ENCODE measurements at places on chromosomes 2 and 18.

DNA sequence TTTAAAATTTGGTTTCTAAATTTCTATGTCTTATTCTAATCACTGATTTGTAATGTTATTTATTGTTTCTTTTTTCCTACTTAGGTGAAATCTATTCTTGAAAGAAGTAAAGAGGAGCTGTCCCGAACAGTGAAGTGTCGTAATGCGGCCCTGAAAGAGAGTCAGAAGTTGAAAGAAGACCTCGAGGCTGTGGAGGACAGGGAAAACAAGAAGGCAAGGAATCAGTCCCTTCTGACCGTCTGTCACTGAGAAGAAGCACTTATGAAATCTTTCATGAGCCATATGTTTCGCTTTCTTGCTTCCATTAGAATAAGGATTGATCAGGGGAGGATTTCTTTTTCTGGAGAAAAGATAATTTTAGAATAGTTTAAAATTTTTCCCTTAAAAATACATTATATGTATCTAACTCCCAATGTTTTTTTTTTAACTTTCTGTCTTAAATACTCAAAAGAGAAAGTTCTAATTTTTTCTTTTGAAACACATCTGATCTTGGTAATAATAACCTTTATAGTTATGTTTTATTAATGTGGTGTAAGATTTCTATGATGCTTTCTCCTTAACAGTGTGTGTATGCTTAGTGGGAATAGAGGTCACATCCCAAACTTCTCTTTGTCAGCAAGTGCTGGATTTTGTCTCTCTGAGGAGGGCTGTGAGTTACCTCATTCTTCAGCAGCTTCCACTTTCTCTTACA lies 79.0 kb downstream of the CCDC150 start:
- DNase-seq: no peak

- no peak for DNase-seq
Measured at GRCh38 chr2:158464426-158465281, 7.9 kb downstream of the PKP4 start.

GRCh38 chr18:58026395-58026794 lies 17.6 kb upstream of the NEDD4L start:
- DNase-seq: no peak

- DNase-seq: no peak
Measured at GRCh38 chr2:80255918-80256781, 48.4 kb downstream of the LRRTM1 start.

DNA sequence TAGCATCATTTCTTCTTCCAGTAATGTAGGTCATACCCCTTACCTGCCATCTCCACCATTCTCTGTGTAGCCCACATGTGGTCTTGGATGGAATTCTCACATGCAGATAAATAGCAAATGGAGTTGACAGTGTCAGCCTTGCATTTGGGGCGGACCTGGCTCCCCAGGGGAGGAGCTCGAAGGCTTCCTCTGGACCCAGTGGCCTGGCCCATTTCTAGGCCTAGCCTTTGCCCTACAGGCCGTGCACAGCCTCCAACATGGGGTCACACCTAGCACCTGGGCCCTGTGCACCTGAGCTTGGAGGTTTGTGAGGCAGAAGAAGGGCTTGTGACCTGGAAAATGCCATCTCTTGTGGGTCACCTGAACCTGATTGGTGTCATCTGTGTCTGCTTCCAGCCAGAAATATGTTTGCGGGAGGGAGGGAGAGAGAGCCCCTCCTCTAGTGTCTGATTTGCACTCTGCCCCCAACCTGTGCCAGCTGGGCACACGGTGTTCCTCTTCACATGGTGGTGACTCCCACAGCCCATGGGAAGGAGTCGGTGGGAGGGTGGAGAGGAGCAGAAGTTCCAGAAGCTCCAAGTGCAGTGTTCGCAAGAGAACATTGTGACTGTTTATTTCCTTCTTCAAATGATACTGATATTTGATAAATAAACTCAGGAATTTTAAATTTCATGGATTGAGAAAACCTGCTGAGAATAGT lies 33.0 kb downstream of the ITGB1BP1 start:
- DNase-seq: no peak

DNA sequence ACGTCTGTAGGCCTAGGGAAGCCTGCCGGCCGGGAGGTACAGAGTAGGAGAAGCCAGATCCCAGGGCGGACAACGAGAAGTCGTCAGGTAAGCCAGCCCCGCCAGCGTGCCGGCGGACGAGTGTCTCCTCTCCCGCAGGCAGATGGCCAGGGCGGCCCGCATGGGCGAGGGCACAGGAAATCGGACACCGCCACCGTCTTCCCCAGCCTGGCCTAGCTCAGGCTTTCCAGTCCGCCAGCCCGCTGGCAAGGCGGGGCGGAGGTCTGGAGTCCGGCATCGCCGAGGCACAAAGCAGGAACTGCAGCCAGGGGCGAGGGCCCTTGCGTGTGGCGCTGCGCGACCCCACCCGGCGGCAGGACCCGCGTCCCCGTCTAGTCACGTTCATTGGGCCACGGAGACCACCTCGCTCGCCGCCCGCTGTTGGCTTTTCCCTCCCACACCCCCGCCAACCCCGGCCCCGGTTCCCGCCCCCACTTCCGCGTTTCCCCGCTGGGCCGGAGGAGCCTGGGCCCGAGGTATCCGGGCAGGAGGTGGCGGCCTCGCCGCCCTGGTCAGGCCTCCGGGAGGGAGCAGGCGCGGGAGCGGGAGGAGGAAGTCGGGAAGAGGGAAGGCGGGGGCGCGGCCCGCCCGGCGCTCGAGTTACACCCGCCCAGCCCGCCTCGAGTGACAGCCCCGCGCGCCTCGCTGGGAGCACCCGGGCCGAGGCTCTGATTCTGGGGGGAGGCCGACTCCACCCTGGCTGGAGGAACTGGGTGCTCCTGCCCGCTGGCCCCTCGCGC lies at the start of gene GPD2:
Gene GPD2, plus strand, starts transcription at position 662 of the 779 bp plus-strand sequence. CDS start 39,727 bp downstream, outside the sequence.
- no peak for DNase-seq

DNA sequence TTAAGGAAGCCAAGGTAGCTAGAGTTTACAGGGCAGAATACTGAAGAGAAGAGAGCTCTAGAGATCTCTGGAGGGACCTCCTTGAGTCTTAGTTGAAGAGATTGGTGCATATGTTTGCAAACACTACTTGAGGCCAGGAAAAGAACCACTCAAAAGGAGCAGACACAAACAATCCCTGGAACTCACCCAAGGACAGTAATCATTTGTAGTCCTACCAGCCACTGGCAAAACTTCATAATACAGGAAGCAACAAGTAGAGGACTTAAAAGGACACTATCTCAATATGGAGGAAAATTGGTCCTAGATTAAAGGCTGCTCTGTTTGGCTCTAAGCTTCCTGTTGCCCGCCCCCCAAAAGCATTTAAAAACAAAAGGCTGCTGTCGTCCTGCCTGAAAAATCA lies 46.9 kb upstream of the UBXN4 start:
- DNase-seq: no peak

DNA sequence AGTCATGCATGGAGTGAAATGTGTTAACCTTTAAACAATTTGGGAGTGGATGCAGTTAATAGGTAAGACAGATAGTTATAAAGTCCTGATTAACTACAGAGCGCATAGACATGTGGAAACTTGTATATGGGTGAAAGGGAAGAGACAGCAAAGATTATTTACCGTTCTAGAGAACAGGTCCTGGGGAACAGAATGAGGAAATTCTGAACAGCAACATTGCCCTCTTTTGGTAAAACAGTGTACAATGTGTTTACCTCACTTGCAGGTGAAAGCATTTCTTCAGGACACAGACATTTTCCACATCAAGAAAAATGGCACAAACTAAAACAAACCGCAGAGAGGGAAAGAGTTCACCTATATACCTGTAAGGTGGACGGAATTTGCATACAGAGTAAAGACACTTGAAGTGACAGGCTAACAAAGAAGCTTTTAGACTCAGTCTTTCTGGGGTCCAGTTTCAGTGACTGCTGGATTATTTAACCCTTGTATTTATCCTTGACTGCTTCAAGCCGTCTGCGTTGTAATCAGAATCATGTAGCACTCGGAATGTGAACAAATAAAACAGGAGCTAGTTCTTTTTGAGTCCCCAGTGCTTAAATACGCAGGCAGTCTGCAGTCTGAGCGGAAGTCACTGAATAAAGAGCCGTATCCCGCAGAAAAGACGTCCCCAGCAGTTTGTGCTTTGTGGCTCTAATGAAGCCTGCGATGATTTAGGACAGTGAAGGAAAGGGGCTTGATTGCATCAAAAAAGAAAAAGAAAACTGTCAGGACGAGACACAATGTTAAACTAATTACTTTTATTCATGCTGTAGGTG lies 364.8 kb upstream of the GALNT5 start:
- DNase-seq: no peak

DNA sequence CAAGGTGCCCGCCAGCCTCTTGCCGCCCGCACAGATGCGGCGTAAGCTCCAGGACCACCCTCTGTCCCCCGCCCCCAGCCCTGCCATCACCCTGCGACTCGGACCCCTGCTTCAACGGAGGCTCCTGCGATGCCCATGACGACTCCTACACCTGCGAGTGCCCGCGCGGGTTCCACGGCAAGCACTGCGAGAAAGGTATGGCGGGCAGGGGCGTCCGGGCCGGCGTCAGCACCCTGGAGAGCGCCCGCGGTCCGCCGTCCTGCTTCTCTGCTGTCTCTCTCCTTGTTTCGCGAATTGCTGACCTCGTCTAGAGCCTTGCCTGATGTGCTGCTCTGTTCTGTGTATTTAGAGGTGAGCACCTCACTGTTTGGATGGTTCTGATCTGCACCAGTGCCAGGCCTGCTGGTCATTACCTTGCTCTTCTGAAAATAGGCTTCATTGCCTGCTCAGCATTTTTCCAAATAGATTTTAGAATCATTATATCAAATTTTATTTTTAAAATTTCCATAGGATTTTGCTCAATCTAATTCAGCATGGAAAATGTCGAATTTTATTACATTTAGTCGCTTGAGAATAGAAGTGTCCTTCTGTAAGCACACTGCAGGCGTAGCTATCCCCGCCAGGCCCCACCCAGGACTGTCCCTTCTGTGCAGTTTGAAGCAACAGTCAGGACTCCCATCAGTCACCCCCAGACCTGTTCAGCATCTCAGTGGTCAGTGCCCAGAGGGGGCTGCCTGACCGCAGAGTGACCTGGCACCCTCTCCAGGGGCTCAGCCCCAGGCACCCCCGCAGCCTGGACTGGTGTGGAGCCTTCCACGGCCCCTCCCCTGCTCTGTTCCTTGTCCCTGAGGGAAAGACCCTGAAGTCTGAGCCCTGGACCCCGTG lies 51.6 kb downstream of the SNED1 start:
- no peak for DNase-seq

DNA sequence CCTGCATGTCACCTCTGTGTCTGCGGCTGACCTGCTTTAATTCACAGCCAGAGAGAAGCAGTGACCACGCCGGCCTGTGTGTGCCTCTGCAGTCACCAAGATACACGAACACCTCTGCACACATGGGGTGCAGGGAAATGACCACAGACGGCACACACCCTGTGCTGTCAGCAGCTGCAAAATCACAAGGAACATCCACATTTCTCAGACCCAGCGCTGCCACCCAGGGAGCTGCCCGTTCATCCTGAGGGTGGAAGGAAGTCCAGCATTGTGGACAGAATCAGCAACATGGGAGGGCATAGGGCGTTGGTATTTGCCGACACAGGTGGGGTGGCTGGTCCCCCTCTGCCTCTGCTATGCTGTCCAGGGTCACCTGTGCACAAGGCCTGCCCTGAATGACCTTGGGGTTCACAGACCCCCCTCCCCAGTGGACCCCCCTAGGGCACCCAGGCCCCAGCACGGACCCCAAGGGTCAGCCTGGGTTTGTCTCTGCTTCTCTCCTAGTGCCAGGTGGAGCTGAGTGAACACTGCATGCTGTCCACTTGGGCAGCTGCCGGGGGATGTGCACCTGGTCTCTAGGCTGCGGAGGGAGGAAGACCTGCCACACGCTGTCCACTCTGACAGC lies 107.4 kb downstream of the PXDN start:
- no peak for DNase-seq

DNA sequence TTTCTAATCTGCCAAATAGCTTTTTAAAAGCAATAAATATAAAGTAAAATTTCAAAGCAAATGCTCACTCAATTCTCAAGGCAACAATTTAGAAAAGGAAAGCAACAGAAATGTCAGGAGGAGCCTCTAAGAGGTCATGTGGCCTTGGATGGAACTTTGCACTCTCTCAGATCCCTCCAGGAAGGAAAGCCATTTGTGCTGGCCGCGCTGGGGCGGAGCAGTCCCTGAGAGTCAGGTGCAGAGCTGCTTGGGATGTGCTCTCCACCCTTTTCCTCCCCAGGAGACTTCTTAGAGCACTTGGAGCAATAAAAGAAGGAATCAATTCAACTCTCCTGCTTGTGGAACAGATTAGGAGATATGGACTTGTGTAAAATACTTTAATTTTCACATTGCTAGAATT lies 379.8 kb upstream of the LINC00305 start:
- no peak for DNase-seq

- no peak for DNase-seq
Measured at GRCh38 chr18:9968081-9968848, 54.4 kb downstream of the VAPA start.

GRCh38 chr18:72056171-72056570 lies 488.0 kb downstream of the CBLN2 start:
- no peak for DNase-seq

GRCh38 chr18:59232309-59233016 lies 12.5 kb downstream of the GRP start:
- DNase-seq: no peak

DNA sequence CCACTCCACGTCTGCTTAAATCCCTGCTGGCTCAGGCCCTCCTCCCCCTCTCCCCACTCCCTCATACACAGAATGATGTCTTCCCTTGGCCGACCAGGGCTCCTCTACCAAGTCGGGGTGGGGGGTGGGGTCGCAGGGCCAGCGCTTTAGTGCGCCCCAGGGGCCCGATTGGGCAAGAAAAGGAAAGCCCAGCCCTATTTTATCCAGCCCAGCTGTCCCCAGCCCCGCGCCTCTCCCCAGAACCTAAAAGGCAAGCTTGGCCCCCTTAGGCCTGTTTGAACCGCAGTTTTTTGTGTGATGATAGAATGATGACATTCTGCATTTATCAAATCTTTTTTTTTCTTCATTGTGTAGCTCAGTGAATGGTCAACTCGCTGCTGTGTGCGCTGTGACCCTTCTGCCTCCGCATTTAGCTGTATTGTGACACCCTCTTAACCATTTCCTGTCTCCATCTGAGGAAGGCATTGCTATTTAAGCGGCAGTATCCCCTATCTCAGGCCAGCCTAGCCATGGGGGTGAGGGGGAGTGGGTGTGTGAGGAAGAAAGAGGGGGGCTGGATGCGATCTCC lies 231.4 kb downstream of the HAUS1 start:
- no peak for DNase-seq

GRCh38 chr2:75707901-75708300 lies 2.8 kb downstream of the GCFC2 start:
- no peak for DNase-seq

DNA sequence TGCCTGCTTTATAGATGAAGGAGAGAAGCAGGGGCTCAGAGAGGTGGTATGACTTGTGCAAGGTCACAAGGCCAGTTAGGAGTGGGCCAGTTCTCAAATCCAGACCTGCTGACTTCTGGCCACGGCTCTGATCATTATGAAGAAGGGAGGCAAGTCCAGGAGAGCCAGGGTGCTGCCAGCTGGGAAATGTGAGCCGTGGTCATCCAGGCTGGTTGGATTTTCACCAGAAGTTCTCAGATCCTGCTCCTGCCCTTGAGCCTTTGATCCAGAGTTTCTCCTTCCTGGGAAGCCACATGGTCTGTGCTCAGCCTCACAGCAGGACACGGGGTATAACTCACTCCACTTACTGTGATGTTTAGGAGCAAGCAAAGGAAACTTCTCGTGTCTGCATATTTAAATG lies 239.9 kb downstream of the KLHL29 start:
- DNase-seq: no peak
